ENCODE measurements at places on chromosomes 3 and 15.

- no peak for DNase-seq
Measured at GRCh38 chr3:4795905-4796304, 183.3 kb upstream of the BHLHE40 start.

DNA sequence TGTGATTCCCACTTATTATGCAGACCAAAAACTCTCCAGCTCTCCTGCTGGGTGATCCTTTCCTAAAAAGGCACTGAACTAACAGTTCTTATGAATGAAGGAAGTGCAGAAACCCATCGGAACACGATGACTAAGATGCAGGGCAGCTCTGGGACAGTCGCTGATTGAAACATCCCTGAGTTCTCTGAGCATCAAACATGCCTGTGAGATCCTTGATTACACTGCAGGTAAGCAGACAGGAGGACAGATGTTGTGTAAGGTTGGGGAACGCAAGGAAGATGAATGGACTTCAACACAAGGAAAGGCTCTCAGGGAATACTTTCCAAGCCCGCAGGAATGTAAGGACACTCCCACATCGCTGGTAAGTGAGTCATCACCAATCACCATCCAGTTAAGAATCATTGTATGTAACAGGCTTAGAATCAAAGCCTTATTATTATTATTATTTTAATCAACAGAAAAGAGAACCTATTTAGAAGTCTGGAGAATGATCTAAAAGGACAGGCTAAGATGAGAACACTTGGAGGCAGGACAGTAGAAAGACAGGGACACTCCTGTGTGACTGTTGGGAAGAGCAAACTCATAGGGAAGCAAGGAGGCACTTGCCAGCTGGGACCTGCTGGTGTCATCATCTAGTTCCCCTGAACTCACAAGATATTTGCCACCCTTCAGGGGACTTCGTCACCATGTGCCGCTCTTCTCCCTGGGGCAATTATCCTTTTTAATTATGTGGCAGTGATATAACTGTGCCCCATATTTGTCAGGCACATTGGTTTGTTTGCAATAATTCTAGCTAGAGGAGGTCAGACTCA is 26.0 kb downstream of the TMEM158 start:
- no peak for DNase-seq

DNA sequence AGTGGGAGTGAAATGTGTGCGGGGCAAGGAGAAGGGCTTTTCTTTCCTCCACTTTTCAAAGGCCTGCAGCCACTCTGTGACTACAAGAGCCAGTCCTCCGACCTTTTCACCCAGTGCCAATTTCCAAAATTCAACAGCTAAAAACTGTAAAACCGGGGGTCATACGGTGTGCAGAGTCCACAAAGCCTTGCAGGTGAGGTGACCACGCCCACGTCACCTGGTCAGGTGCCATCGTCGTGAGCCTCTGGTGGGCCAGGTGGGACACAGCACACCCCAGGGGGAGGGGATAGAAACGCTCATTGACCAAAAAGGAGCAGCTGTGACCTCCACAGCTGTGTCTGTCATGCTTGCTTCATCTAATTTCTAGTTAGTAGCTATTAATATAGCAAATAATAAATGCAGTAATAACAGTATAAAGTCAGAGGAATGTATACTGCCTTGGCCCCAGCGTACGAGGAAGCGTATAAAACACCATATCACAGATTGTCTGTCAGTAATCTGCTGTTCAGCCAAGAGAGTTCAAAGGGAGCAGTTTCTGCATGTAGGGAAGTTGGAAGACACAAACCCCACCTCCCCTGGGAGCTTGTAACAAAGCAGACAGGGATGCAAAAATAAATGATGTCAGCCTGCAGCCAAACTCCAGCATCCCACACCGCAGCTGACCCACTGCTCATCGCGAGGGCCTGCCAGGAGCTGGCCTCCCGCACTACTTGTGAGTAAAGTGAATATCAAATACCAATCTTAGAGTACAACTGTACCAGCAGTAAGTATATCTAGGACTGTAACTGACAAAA is 86.7 kb downstream of the VGLL4 start:
- no peak for DNase-seq

DNA sequence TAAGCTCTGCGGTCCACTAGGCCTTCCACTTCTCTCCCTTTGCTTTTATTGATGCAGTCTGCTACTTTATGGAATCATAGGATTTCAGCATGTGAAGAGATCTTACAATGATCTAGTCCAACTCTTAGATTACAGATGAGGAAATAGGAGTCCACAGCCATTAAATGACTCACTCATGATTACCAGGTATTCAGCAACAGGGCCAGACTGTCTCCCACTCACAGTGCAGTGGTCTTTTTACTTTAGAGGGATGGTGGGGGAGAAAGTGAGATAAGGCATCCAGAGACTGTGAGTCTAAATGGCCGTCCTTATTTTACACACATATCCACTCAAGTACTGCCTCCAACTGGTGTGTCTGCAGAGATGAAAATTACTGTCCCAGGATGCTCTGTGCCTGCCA is 88.5 kb upstream of the SKOR1 start:
- DNase-seq: no peak

DNA sequence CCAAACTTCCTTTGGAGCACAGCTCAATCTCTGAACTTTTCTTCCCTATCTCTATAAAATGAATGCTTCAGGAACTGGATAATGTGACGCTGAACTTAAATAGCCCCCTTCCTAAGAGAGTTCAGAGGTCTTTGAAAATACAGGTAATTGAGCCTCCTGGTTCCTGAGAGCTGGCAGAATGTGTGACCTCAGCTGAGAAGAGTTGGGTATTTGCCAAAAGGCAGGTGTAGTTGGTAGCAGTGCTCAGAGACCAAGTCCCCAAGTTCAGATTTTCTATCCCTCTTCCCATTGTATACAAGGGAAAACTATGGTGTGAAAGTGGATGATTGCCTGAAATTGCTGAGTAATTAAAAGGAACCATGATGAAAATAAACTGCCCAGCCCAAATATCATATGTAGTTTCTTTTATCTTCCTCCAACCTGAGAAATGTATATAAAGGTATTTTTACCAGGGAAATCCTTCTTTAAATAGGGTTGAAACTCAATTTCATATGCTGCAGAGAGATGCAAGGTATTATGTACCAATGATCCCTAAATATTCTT is 154.6 kb upstream of the ICE2 start:
- no peak for DNase-seq

- no peak for DNase-seq
Measured at GRCh38 chr3:19769694-19770093, 164.3 kb downstream of the EFHB start.

- no peak for DNase-seq
Measured at GRCh38 chr3:54360320-54360719, 238.0 kb downstream of the CACNA2D3 start.

- DNase-seq: no peak
Measured at GRCh38 chr3:18126772-18127171, 298.4 kb downstream of the SATB1 start.

DNA sequence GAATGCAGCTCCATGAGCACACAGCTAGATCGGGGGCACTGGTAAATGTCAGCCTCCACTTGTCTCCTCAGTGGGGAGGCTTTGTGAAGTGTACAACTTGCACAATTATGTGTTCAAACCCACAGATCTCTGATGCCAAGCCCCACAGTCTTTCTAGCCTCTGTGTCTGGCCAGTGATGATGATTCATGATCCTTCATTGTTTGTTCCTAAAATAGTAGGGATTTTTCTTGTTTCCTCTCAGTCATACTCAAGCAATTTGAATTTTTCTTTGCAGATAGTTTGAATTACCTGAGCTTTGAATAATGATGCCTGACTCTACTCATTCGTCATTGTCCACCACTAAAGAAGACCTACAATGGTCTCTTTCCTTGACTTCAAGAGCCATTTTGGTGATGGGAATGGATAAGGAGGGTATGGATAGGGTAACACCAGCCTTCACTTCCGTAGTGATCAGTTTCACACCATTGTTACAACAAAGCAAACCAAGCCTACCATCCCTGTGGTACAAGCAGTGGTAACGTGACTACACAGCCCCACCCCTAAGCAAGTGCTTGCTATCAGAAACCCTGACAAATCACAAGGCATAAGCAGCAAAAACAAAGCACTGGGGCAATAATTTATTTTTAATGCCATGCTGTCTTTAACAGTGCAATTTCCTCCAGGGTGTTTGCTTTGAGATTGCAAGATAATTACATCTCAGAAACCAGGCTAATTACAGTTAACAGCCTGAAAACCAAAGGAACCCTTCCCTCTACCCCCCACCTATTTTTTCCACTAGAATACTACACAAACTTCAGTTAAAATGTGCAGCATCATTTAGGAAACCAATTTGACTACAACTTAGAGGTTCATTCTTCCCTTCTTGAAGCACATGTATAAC is 114.1 kb upstream of the PPP2R3A start:
- no peak for DNase-seq

GRCh38 chr3:8903191-8903590 is 60.1 kb downstream of the RAD18 start:
- DNase-seq: no peak

- no peak for DNase-seq
Measured at GRCh38 chr15:20356444-20356910, 185.1 kb downstream of the GOLGA6L6 start.

GRCh38 chr15:57377478-57377847 is 1.2 kb downstream of the CGNL1 start:
- DNase-seq: no peak

DNA sequence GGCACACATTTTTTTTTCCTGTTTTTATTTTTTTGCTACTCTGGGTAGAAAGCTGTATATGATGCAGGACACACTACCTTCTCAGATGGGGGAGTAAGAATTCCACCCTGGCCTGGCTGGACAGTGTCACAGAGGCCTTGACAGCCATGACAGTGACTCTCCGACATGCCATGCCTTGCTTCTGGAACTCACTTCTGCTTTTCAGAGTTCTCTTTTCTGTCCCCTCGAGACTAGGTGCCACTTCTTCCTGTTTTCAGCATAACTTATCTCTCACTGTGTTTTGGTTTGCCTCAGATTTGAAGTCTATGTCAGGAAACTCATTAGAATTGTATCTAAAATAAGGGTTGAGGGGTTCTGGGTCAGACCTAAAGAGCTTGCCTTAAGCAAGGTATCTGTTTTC is 69.1 kb upstream of the SEC13 start:
- DNase-seq: no peak

DNA sequence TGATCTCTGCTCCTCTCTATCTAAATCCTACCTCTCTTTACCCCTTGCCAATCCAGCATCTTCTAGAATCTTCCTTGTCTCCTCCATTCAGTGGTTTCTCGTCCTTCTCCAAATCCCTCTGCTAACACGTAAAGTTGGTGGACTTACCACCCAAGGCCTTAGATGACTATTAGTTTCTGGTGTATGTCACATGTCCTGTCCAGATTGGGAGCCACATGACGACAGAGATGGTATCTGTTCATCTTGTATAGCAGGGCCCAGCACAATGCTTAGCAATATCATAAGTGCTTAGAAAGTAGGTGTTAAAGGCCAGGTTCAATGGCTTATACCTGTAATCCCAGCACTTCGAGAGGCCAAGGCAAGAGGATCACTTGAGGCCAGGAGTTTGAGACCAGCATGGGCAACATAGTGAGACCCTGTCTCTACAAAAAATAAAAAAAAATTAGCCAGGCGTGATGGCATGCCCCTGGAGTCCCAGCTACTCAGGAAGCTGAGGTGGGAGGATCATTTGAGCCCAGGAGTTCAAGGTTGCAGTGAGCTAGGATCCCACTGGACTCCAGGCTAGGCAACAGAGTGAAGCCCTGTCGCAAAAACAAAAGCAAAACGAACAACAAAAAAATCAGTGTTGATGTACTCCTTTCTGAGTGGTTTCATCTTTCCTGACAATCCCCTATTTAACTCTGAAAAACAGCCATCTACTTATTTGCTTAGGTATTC is 81.8 kb downstream of the HMG20A start:
- no peak for DNase-seq

DNA sequence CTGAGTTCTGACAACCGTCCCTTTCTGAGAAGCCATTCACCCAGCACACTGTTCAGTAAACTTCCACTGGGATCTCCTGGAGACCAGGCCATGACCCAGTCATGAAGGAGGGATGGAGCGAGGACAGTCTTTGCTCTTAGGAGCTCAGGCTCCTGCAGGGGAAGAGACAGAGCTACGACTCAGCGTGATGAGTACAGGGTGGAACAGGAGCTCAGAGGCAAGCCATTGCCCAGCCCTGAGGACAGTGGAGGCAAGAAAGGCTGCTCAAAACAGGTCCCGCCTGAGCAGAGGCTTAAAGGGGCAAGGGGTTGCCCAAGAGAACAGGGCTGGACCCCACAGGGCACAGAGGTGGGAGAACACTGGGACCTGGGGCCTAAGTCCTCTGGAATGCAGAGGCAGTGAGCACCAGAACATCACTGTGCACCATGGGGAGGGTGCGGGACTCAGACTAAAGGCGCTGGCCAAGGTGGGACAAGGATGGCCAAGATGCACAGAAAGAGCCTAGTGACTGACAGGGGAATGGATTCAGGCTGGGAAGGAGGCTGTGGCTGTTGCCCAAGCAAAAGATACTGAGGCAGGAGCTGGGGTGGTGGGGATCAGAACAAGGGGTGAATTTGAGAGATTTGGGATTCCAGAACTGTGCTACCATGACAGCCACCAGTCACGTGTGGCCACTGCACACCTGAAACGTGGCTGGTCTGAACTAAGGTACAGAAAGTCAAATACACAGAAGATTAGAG is 25.8 kb downstream of the TMEM43 start:
- DNase-seq: no peak

DNA sequence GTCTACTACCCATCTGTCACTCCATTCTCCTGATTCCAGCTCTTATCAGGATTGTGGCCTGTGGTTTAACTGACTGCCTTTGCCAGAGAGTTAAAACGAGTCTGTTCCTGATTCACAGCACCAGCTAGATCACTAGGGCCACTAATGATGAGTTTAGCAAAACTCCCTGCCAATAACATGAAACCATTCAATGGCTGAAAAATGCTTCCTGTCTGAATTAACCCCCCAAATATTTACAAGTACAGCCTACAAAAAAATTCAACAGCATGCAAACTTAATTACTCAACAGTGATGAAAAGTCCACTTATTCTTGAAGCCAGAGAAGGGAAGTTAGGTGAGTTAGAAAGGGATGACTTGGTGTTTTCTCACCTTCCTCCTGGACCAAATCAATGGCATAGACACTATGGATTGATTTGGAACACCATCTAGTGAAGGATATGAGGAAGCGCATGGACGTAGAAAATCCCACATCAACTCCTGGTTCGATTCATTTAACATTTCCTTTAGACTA is 141.4 kb downstream of the TGFBR2 start:
- no peak for DNase-seq

Measured in SHP77 (cell line).